ENCODE measurements at places on chromosomes 3 and 15. TPM values are rescaled to one million over a fixed set of nuclear protein-coding genes. Genes with fewer than 3 reads are reported as not detected.

Gene SAMD7
- total RNA-seq: not detected

Gene BOC
- 0.37 TPM for total RNA-seq

Gene CCR2
- total RNA-seq: 1.5 TPM

Gene GOLGA8R
- total RNA-seq: 1.7 TPM

Gene CELSR3
- total RNA-seq: 0.35 TPM

Gene ALDH1L1
- 457 TPM for total RNA-seq

Gene HOMER2
- 66.2 TPM for total RNA-seq

Gene ITGA11
- 0.55 TPM for total RNA-seq

Gene FSD2
- not detected for total RNA-seq

Gene NMD3
- total RNA-seq: 41.8 TPM

Gene CERS3
- not detected for total RNA-seq

Gene C15orf62
- 1.6 TPM for total RNA-seq

Gene HYPK
- total RNA-seq: 7.4 TPM

Gene ANKUB1
- not detected for total RNA-seq

Gene CIB2
- total RNA-seq: 0.56 TPM

Gene MCF2L2
- total RNA-seq: not detected

Gene IQCH
- 1.2 TPM for total RNA-seq

Gene RTP4
- 0.92 TPM for total RNA-seq

Gene SMCO1
- not detected for total RNA-seq

Gene ZPLD1
- 0.07 TPM for total RNA-seq

Gene LMAN1L
- not detected for total RNA-seq

Gene GABRG3
- not detected for total RNA-seq

Gene COL6A5
- not detected for total RNA-seq

Gene PDCD7
- 10.0 TPM for total RNA-seq

Gene TMEM266
- total RNA-seq: 0.12 TPM

Gene GOLGA8J
- not detected for total RNA-seq

Gene ROBO1
- 1.1 TPM for total RNA-seq

Gene PCOLCE2
- 2.4 TPM for total RNA-seq

Gene GOLGA6A
- 0.83 TPM for total RNA-seq

Gene CLEC3B
- total RNA-seq: 22.1 TPM

Gene TMEM212
- not detected for total RNA-seq

Gene PDE12
- total RNA-seq: 13.9 TPM

Gene DUOXA2
- 1.4 TPM for total RNA-seq
